ENCODE measurements at places on chromosomes 7 and 10.
A peak's percentile ranks its signal among the peaks of the same experiment; 100 is the strongest.

DNA sequence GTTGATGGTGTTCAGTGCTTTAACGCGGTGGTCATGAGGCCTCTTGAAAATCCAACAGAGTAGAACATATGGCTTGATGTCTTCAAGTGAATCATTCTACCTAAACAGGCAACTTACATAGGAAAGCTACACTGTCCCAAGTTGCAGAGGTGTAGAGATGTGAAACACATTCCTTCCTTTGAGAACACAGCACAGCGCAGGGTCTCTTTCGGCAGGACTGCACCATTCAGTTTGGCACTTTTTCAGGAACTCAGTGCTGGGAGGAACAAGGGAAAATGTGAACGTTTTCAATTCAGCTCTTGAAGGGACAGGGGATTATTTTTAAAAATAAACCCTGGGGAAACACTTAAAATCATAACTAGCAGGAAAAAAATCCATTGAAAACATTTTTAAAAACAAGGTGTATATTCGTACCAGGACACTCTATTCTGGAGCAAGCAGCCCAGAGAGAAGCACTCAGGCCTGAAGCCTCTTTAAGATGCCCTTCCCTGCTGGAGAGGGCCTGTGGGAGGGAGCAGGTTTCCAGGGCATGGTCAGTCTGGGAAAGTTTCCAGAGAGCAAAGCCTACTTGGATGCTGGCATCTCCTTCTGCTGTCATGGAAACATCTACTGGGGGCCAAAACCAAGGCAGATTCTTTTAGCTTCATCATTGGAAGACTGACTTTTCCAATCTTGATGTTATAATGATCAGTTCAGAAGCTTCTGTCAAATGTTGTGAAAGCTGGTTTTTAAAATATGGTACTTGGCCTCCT is 60.4 kb upstream of the NPVF start:
- DNase-seq, result no peak

- DNase-seq, result no peak
These were observed 339.6 kb upstream of the VWC2 start for GRCh38 chr7:49433794-49434193.

GRCh38 chr10:119871881-119872609 is 598 bp downstream of the MCMBP start:
- DNase-seq, result peak; percentile 72

DNA sequence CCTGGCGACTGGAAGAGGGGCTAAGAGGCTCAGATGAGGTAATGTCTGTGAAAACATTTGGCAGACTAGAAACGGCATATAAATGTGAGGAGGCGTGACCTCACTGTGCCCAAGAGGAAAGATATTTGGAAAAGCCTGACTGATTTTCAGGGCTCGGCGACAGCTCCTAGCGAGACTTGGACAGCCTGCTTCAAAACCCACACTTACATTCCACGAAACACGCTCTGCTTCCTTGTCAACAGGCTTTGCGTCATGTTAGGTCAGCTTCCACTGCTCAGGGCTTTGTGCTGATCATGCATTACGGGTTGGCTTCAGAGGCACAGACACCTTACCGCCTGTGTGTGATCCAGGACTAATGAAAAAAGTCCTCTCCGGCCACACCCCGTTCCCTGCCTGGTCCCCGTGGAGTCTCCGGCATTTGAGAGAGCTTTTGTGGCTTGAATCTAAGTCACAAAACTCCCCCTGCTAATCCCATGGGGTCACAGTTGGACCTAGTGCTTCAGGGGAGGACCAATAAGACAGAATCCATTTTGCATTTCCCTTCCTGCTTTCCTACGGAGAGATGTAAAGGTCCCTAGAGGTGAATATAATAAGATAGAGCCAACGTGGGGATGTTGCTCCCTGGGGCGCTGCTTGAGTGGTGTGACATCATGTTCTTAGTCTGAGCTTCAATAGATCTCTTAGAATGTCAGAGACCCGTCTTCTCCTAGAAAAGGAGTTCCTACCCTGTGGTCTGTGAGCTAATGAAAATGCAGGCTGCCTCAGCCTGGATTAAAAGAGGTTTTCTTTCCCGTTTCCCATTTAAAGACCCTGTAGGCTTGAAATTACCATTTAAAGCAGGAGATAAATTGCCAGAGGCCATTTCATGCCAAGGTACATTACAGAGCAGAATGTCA is 25.5 kb downstream of the FGFBP3 start:
- DNase-seq, result peak; percentile 78

DNA sequence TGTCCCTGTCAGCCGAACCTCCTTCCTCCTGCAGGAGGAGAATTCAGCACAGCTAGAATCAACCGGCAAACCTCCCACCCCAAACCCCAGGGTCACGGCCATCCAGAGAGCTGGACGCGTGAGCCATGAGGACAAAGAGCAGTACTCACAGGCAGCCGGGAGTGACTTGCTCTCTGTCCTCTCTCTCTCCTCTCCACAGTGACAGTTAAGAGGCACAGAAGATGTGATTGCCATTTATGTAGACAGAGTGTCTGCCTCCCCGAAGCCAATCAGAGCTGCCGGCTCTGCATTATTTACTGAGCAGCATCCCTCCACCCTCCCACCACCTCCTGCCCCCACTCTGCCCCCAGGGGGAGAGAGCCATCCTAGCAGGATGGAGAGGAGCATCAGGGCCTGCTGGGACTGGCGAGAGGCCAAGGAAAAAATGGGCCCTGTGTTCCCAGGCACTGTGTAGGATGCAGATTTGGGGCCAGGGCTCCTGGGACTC is 4.3 kb downstream of the DDC start:
- DNase-seq, result peak; percentile 98

GRCh38 chr10:16195178-16195769 is 241.5 kb upstream of the PTER start:
- no peak for DNase-seq

- DNase-seq, result no peak
These were observed 252.5 kb downstream of the SLC25A13 start for GRCh38 chr7:96069401-96069800.

DNA sequence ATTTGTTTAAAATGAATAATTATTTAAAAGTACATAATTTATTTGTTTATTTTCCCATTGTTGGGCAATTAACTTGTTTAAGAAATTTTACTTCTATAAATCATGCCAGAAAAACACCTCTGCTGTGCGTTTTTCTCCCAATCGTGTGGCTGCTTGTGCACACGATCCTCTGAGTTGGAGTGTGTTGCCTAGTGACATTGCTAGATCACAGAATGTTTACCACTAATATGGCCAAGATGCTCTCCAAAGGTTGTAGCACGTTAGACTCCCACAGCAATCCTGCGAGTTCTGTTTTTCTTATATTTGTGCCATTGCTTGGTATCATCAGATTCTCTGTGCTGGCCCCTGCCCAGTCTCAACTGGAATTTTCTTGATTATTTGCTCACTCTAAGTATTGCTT is 207.1 kb upstream of the ADCY1 start:
- DNase-seq, result peak; percentile 35

DNA sequence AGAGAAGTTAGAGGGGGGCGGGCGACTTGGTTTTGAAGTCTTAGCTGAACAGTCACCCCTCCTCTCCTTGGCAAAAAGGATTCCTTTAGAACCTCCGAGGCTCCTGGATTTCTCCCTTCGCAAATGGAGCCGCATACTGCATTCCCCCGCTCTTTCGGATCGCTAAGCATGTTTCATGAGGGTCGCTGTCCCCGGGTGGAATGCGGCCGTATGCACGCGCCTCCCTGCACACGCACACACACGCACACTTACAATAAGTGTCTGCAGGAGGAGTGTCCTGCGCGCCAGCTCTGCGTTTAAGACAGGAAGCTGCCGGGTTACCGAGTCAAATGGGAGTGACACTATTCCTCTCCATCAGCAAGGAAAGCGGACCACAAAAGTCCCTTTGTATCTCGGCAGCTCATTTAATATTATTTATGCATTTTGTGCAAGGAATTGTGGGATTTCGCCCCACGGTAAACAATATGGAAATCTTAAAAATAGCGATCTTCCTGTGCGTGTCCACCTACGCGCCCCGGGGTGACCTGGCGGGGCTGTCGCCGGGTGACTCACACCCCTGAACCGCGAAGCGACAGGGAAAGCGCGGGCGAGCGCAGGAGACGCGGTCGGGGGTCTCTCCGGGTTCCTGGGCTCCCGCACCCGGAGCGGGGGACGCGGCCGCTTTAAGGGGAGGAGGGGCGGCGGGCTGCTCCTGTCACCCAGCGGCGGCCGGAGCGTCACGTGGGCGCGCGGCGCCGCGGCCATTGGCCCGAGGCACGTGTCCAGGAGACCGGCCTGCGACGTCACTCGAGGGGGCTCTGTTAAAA is 988 bp upstream of the EN2 start:
- DNase-seq, result peak; percentile 91

DNA sequence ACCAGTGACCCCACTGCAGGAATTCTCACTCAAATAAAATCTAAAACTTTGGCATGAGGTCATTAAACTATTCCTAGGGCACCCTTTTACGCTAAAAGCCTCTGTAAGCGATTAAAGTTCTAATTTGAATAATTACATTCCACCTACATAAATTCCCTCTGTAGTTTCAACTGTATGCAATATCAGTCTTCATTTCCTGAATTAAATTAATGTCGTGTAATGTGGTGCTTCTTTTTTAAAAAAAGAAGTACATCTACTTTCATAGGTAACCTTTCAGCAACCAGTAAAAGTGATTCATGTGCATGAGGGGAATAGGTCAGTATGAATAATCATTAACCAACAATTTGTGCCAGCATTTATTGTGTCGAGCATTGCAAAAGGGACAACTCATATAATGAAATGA is 44.7 kb downstream of the IMMP2L start:
- DNase-seq, result no peak

DNA sequence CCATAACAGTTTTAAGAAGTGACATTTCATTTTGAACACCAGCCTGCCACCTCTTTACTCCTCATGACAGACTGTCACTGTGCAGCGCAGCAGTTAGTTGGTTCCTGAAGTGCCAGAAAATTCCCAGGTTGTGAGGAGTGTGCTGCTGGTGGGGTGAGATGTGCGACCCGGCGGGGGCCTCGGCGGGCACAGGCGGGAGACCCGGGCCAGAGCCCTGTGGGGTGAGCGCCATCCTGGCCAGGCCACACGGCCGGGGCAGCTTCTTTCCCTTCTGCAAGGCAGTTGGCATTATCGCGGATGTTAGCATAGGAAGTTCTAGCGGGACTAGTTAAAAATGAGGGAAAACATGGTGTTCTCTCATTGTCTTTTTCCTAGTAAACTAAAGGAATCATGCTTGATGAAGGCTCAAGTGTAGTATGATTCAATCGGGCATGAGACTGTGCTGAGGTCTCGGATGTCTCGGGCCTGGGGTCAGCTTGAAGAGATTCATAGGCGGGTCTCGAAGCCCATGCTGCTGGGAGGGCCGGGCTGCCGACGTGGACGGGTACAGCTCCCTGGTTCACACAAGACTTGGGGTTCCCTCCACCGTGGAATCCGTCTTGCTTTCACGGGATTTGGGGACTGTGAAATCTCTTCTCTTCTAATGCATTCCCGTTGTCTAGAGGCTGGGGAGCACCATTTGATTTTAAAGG is 56.1 kb downstream of the MGMT start:
- no peak for DNase-seq

GRCh38 chr7:106603346-106603745 is 57.6 kb downstream of the CCDC71L start:
- no peak for DNase-seq

- DNase-seq, result no peak
These were observed 967 bp downstream of the ELFN1 start for GRCh38 chr7:1670894-1671593.

- DNase-seq, result no peak
These were observed 454.5 kb upstream of the SEMA3D start for GRCh38 chr7:85641331-85641730.

DNA sequence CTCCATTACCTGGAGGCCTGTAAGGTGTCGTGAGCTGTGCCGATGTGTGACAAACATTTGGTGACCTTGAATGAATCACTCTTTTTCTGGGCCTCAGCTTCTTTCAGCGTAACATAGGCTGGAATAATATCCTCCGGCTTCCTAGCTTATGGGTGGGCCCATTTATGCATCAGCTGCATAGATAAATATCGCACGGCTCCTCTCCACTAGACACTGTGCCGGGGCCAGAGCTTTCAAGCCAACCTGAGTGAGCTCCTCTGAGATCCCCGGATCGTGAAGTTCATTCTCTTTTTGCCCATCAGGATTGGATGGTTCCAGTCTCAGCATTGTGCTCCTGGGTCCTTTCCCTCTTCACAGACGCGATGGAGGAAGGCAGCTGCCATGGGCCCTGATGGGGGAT is 574.3 kb upstream of the FOXK1 start:
- DNase-seq, result no peak

GRCh38 chr7:97017192-97018125 is 7.2 kb downstream of the DLX5 start:
- DNase-seq, result no peak

DNA sequence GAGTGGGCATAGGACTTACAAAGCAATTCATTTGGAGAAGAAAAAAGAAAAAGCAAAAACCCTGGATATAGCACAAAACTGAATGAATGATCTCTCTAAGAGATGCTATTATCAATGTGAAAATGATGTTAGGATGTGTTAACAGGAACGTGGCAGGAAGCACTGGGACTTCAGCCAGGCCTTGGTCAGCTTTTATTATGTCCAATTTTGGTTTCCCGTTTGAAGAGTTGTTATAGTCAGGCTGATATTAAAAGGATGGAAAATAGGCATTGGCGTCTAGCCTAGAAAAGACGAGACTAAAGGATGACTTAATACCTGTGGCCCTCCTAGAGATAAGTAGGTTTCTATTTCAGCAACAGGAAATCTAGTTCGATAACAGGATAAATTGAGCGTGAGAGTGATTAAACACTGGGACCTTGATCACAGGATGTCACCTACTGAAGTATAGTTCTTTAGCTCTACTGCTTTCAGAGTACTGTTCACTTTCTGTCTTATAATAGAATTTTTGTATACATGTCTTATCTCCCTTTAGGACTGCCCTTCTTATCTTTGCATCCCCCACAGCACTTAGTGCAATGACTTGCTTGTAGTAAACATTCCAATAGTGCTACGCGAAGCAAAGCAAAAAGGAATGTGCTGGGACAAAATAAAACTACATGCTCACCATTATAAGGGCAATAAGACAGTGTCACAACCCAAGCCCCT is 99.8 kb upstream of the AGBL3 start:
- peak; percentile 11 for DNase-seq

GRCh38 chr7:47809387-47809786 is 138.9 kb downstream of the PKD1L1 start:
- DNase-seq, result no peak

GRCh38 chr7:157013602-157014549 is 3.4 kb upstream of the MNX1 start:
- no peak for DNase-seq

DNA sequence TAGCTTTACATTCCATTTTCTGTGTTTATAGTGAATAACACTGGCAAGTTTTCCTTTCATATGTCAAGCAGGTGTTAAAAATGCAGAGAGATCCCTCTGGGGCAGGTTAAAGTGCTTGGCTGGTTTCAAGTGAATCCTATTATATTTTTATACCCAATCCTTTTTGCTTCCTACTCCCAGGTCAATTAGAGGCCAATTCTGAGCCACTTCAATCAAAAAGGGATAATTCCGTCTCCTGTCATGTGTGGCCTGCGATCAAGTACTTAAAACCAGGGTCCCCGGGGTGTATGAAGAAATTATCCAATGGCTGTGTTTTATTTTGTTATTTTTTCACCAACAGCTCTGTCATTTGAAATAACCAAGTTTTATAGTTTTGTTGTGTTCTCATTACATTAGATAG is 313.2 kb downstream of the PRPF18 start:
- DNase-seq, result no peak

- peak; percentile 54 for DNase-seq
These were observed 2.9 kb upstream of the SGCE start for GRCh38 chr7:94658826-94659225.

GRCh38 chr7:122850528-122850927 is 35.7 kb downstream of the CADPS2 start:
- DNase-seq, result no peak

GRCh38 chr7:66296001-66296521 is 90.9 kb downstream of the TPST1 start:
- no peak for DNase-seq

GRCh38 chr7:47549916-47550315 is 32.0 kb downstream of the TNS3 start:
- no peak for DNase-seq

Data from NCI-H1417 (cell line).